ENCODE measurements at places on chromosomes 7 and 10.
A peak's percentile ranks its signal among the peaks of the same experiment; 100 is the strongest.

DNA sequence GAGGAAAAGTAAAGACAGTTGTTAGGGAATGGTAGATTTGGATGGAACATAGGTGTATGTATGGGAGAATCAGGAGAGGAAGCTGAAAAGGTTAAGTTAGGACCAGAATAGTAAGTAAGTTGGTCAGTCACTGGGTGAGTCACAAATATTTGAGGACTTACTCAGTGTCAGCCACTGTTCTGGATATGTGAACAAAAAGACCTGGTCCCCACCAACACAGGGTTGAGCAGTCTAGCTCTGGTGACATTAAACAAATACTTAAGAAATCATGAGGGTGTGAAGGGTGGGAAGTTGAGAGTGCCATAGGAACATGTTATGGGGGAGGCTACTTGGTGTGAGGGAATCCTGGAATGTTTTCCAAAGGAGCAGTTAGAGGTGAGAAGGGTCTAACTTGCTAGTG, 246.9 kb downstream of the PTEN start:
- peak; percentile 70 for DNase-seq

DNA sequence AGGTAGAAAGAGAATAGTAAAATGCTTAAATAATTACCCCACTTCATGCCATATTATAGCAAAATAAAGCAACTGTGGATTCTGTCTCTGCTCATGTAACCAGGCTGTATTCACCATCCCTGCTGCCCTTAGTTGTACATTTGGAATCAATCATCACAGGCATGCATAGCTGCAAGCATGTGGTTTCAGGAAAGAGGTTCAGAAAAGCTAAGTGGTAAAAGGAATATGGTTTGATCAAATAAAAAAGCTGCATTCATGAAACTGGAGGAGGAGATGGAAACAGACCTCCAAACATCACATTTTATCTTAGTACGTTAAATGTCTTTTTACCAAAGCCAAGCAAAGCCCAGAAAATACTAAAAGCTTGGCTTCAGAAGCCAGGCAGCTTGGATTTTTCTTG, 81.3 kb downstream of the ADAM22 start:
- peak; percentile 22 for DNase-seq

GRCh38 chr10:95793401-95794045, 37.6 kb downstream of the ENTPD1 start:
- DNase-seq, result no peak

GRCh38 chr10:124640538-124641231, 103.5 kb downstream of the FAM53B start:
- DNase-seq, result no peak

All from fibroblast of skin of right quadriceps (primary cell).